ENCODE measurements at places on chromosomes 11 and 22.
A peak's percentile ranks its signal among the peaks of the same experiment; 100 is the strongest.

DNA sequence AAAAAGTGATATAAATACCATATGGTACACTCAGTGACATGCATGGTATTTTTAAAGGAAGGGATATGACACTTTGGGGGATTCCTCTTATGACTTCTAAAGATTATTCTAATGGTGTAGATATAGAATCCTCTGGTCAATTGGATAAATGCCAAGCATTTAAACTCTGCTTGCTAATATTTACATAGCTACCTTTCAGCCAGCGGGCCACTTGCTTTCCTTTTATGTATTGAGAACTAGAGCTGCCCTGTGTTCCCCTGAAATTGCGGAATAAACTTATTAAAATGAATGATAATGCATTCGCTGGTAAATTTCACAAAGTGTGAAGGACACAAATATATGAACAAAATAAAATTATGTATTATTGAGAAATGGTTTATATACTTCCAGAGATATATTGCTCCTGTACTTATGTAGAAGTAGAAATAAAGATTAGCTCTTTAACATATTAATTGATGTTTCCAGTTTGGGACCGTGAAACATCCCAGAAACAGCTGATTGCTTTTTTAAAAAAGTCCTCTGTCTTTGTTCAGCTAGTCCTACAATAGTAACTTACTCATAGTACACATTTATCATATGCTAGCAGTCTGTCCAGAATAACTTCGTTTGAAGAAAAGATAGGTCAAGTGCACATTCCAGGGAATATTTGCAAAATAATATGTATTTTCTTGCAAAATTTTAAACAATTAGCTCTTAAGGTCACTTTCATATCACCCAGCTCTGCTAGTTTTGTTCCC, 40.1 kb upstream of the CARD18 start:
- DNase-seq: no peak

- DNase-seq: no peak
These were observed 38.6 kb upstream of the DLAT start for GRCh38 chr11:111986589-111986988.

GRCh38 chr11:85930879-85931366, 75.7 kb downstream of the CCDC83 start:
- no peak for DNase-seq

DNA sequence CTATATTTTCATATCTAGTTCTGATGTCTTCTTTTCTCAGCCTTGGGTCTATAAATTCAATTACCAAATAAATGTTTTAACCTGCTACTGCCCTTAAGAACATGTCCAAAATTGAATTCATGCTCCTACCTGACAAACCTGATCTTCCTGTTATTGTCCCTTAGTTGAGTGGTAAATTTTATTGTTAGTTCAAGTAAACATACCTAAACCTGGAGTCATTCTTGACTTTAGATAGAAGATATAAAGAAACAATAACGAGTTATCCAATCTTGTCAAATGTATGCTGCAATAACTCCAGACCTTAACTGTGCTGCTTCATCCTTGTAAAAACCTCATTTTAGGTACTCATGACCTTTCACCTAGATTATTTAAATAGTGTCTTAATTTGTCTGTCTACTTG, 34.6 kb upstream of the SC5D start:
- no peak for DNase-seq

GRCh38 chr11:59706518-59707285, 6.9 kb downstream of the OR10V1 start:
- no peak for DNase-seq

DNA sequence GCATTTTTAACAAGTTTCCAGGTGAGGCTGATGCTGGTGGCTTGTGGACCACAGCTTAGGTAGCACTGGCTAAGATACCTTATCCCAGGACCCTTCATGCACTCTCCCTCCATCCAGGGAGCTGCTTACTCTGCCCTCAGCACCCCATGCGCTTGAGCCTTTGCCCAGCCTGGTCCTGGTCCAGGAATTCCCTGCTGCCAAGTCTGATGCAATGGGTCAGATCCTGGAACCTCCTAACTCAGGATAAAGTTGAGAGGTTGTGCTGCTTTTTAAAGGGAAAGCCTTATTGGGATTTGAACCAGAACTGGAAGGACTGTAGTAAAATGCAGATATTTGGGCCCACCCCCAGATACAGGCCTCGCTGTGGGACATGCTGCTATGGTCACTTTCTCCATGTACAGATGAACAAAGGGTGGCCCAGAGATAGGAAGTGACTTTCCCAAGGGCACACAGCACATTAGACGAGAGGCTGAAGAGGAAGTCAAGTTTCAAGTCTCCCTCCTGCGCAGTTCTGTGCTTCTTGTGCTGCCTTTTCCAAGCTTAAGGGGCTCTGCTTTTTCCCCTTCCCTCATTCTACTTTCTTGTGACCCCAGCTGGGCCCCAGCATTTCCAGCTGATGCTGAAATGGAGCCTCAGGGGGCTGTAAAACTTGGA, 824 bp upstream of the LGALS12 start:
- no peak for DNase-seq

DNA sequence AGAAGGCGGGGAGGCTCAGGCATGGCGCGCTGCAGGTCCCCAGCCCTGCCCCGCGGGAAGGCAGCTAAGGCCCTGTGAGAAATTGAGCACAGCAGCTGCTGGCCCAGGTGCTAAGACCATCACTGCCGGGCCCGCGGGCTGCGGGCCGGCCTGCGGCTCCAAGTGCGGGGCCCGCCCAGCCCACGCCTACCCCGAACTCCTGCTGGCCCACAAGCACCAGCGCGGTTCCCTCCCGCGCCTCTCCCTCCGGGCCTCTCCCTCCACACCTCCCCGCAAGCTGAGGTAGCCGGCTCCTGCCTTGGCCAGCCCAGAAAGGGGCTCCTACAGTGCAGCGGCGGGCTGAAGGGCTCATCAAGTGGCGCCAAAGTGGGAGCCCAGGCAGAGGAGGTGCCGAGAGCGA, 4.6 kb upstream of the RDX start:
- DNase-seq: no peak

DNA sequence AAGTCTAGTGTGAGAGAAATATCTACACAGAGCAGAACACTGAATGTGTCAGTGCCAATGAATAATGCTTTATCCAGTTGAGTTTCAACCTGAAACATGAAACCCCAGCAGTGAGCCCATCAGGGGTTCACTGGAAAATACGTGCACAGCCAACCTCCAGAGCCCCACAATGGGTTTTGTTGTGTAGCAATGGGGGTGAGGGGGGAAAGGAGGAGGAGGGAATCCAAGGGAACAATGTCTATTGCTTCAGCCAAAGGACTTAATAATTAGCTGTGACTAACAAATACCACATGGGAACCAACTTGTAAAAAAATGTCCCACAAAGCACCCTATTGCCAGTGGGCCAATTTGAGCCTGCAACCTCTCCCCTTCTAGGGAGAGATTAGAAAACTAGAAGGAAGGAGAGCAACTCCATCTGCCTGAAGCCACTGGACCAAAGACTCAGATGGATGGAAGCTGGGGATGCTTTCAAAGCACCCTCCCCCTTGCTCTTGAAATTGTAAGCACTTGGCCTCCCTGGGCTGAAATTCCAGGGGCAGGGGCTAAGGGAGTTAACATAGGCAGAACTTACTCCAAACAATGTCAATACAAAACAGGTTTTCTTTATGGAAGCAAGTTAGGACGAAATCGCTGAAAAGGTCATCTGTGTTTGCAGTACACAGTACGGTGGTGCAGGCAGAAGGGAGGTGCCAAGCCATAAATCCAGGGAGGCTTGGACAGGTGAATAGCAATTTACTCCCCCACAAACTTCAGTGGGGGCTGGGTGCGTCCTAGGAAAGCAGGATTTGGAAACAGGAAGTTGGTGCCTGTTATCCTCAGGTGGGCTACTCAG, 99.8 kb downstream of the ARL14EP start:
- DNase-seq: no peak

DNA sequence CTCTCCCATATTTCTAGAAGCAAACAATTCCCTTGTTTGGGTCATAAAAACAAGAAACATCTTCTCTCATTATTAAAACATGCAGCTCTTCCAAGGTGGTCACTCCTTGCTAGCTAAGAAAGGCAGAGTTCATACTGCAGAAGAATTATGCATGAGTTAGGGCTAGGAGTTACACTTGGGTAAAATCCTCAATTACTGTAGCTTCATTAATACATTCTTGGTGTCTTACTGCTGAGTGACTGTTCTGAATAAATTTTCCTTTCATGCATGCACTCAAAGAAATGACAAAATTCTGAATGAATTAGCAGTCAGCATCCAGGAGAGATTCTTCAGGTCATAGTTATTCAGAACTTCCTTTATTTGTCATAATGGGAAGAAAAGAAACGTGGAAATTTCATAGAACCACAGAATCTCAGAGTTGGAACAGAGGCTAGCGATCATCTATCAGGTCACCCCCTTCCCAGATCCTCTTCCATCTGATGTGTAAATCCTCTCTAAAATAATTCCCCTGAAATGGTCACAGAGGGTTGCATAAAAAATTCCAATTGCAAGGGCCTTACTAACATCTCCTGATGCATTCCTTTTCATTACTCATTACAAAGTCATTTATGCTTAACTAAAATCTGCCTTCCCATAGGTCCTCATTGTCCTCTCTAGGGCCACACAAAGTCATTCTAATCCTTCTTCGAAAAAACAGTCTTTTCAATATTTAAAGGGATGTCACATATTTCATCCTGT, 771.5 kb downstream of the DLG2 start:
- no peak for DNase-seq

DNA sequence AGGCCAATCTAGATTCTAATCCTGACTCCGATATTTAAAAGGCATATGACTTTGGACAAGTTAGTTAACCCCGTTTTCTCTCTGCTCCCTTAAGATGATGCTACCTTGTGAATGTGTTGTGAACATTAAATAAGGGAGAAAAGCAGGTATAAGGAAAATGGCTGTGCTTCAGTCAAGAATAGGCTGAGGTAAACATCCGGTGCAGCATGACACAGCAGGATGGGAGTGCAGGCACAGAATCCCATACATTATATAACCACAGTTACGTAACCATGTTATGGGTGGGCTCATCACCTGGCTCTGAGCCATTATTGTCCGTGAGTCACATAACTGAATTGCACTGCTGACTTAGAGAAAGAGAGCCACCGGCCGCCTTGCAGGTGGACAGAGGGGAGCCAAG, 382.2 kb upstream of the ANO5 start:
- DNase-seq: no peak

GRCh38 chr11:112644410-112645131, 316.6 kb upstream of the NCAM1 start:
- DNase-seq: no peak

- DNase-seq: no peak
These were observed 31.2 kb downstream of the RBFOX2 start for GRCh38 chr22:35997438-35997837.

GRCh38 chr11:122655527-122656072, at the start of gene UBASH3B:
Gene UBASH3B (plus strand): TSS chr11:122655722. CDS start chr11:122656050, 328 bp downstream.
- peak; percentile 46 for DNase-seq

- DNase-seq: no peak
These were observed 728.2 kb upstream of the ANO5 start for GRCh38 chr11:21464601-21465193.

DNA sequence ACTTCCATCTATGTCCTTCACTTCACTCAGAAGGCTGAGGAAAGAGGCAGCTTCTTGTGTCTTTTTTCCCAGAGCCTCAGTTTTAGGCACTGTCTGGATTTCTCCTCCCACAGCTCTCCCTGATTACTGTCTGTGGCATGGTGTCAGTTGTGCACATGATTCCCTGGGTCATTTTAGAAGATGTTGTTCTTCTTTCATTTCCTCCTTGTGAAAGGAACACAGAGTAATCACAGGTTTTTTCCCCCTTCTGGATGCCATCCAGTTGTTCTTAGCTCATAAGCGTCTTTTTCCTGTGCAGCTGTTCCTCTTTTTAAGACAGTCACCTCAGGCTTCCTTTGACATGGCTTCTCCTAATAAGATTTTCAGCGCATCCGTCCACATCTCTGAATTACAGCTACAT, 212.2 kb downstream of the FAM181B start:
- DNase-seq: no peak

GRCh38 chr11:115396533-115396932, 107.7 kb downstream of the CADM1 start:
- DNase-seq: no peak

- DNase-seq: no peak
These were observed 2.1 kb upstream of the CLCF1 start for GRCh38 chr11:67375320-67376055.

DNA sequence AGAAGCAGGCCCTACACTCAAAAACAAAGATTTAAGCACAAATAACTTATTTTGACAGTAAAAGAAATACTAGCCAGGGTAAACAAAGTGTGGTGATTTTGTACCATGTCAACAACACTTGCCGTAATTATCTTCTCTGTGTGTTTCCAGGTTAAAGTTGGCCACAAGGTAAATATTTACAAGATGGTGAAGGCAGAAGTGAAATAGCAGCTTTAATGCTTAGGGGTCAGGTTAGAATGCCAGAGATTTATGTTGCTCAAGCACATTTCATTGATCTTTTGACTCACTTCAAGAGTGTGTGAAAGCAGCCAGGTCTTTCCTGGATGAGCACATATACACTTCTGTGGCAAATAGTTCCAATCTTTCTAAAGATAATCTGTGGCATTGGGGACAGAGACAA, 270.2 kb upstream of the LUZP2 start:
- no peak for DNase-seq

GRCh38 chr22:46721501-46722085, 16.5 kb downstream of the CERK start:
- no peak for DNase-seq

DNA sequence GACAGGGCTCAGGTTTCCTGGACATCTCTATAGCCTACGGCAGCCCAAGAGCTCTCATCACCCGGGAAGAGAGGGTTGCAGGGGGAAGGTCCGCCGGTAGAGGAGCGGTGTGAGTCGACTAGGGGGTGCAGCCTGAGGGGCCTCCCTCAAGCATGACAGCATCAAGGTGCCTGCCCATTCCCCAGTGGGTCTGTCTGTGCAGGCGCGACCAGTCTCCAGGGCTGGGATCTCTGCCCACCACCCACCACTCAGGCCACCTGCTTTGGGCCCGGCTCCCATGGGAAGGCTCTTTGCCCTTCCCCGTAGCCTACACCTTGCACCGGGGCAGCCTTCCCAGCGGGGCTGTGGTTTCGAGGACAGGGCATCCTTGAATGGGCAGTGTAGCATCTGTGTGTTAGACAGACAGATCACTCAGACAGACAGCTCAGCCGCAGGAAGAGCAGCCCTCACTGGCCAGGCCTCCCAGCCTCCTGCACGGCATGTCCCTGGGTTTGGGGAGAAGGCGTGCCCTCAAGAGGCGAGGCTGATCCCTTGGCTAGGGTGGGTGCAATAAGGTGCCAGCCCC, 29.2 kb downstream of the CERK start:
- DNase-seq: no peak

- DNase-seq: no peak
These were observed 139.0 kb upstream of the LUZP2 start for GRCh38 chr11:24357620-24358410.
